ENCODE measurements at places on chromosomes 6 and 20.

DNA sequence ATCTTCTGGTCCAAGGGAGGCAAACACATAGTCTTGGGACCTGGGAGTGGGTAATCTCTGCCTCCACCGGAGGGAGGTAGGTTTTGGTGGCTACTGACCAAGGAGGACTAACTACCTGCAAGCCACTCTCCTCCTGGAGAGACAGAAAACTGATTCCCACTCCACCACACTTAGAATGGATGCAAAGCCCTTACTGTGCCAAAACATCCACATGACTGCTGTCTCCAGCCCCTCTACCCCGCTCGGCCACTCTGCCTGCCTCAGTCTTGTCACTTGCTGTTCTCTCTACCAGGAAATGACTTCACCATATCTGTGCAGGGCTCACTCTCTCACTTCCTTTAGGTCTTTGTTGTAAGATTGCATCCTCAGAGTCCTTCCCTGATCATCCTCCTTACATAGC, 129.5 kb upstream of the ARG1 start:
- no peak for DNase-seq

- DNase-seq = no peak
These were observed 28.9 kb downstream of the PREP start for GRCh38 chr6:105374010-105374420.

- no peak for DNase-seq
These were observed 6.2 kb upstream of the FGD2 start for GRCh38 chr6:36999061-36999750.

DNA sequence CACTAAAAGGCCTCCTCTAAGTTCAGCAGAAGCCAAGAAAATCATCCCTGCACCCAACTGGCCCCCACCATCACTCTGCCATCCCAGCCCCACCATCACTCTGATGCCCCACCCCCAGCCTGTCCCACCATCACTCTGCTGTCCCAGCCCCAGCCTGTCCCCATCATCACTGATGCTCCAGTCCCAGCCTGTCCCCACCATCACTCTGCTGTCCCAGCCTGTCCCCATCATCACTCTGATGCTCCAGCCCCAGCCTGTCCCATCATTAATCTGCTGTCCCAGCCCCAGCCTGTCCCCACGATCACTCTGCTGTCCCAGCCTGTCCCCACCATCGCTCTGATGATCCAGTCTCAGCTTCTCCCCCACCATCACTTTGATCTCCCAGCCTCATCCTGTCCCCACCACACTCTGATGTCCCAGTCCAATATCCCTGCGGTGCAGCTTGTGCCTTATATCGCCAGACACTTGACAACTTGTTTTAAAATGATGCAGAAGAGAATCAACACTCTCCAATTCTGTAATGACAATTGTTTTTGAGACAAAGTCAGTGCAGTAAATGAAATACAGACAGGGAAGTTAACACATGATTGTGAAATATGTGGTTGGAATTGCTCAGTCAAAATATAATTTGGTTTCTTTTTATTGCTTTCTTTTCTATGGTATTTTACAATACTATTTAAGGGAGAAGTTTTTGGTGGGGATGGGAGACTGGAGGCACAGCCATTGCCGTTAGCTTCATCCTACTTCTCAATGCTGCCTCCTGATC, 100.8 kb downstream of the TNFAIP3 start:
- no peak for DNase-seq

DNA sequence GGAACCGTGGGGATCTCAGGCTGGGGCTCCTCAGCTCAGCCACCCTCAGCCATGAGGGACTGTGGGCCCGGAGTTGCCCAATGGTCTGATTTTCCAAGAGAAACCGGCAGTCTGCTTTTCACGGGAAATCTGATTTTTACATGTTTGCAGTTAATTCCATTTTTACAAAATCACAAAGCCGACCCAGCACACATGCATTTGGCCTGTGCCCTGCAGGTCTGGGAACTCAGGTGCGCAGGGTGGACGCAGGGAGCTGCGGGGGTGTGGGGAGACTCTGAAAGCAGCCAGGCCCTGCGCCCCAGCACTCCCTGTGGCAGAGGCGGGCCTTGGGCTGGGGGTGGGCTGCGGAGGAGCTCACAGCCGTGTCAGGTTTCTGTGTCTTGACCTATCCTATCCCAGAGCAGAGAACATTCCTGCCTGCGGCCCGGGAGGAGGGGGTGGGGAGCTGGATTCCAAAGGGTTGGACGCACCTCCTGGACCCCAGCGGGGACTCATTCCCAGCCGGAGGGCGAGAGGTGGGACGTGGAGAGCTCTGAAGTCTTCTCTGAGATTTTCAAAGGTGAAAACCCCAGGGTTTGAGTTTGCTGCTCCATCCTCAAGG, 60.6 kb downstream of the ADNP start:
- no peak for DNase-seq

GRCh38 chr6:51675922-51676275, 411.5 kb downstream of the PKHD1 start:
- no peak for DNase-seq

DNA sequence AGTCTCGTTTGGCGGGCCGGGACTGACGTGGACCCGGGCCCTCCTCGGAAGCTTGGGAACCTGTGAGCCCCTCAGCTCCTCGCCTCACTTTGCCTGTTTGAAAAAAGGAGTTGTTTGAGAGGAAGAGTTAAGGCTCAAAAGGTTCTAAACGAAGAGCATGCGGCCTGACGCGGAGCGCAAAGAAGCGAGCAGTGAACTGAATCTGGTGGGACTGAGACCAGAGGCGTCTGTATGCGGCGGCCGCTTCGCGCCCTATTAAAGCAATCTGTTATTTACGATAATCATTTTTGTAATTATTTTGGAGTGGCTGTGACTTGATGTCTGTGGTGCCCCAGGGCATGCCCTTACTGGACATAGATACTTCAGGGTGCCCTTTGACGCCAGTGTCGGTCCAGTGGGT, 3.3 kb upstream of the TFAP2C start:
- no peak for DNase-seq

DNA sequence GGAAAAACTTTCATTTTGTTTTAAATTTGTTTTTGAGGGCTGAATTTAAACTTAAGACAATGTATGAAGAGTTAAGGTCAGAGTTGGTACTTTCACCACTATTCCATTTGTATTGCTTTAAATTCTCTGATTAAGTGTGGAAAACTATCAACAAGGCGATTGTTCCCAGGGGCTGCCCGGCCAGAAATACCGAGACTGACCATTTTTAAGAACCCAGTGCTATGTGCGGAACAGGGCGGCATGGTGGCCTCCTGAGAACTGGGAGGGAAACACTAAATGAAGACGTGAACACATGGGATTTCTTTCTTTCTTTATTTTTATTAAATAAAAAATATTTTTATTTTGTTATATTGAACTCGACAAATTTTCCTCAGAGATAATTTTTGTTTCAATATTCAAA, 221.2 kb upstream of the QKI start:
- DNase-seq = no peak

DNA sequence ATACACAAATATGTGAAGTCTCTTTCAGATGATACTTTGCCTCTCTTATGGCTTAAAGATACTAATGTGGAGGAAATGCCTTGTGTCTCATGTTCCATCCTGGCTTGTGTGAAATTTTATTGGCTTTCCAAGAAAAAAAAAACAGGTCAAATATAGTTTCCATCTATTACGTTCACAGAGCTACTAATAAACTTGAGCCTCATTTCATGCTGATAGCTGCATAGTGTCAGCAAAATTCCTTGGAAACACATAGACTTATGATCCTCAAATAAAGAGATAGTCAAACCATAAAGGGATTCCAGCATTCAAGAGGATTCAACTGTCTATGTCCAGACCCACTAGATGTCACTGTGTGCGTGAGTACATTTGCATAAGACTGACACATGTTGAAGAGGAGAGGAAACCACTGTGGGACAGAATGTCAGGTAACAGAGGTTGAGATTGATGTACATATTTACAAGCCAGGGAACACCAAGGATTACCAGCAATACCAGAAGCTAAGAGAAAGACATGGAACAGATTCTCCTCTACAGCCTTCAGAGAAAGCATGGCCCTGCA, 266.6 kb downstream of the COL12A1 start:
- DNase-seq = no peak

GRCh38 chr6:16741112-16742016, 19.9 kb downstream of the ATXN1 start:
- no peak for DNase-seq

DNA sequence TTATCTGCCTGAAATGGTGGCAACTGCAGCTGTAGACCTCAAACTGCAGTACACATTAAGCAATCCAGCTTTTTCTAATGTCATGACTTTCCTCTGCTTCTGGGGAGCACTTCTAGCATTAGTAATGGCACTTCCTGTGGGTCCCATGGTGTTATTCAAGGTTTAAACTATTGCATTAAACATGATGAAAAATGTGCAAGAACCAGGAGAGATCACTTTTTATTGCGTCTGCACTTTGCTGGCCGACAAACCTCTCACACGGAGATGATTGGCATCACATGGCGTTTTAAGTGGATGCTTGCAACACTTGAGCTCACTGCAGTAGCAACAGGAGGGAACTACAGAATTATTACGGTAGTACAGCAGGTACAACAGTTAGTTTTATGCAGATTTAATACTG, 148.4 kb downstream of the HIVEP2 start:
- DNase-seq = no peak

DNA sequence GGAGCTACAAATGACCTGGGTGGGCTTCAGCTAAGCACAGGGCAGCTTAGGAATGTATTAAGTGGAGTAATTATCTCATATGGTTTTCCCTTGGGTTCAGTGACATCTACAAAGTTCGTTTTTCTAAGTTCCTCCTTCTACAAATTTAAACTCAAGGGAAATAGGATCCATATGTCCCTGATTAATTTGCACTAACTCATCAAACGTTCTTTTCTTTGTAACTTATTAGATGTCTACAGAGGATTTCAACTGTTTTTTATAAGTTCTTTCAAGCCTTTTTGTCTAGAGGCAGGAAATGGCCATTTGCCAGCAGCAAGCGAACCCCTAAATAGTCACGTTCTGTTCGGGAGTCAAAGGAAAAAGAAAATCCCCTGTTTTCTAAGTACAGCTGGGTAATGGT, 1060.3 kb downstream of the KIF16B start:
- no peak for DNase-seq

DNA sequence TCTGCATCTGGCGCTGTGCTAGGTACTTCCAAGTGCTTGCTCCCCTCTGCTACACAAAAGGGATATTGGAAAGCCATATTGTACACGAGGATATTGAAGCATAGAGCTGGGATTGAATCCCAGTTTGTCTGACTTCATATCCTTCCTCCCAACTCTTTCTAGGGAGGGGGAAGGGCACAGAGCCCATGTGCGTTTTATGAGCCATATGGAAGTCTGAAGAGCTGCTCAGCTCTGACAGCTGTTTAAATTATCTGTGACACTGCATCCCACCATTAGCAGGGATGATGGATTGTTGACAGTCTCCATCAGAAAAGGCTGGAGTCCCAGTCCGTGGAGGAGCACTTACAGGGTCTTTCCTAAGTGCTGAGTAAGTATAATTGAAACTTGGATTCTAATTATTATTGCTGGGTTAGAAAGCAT, 18.4 kb downstream of the TIAM2 start:
- DNase-seq = no peak

GRCh38 chr20:48163505-48163904, 378.2 kb upstream of the SULF2 start:
- no peak for DNase-seq

GRCh38 chr20:7696311-7696710, 243.9 kb downstream of the HAO1 start:
- DNase-seq = no peak

DNA sequence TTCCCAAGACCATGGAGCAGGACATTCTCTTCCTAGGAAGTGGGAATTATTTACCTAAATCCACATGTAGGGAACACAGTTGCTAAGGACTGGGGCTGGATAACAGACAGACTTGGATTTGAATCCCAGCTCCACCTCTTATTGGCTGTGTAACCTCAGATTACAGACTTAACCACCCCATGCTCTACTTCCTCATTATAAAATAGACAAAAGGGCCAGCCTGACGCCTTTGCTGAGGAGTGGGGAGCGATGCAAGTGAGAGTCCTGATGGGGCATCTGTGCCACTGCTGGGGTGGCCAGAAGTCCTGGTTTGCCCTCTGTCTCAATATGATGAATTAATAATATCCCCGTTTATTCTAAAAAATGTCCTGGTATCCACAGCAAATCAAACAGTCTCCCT, 46.8 kb downstream of the SPATA2 start:
- DNase-seq = no peak

GRCh38 chr20:58077282-58077681, 151.2 kb downstream of the ANKRD60 start:
- DNase-seq = no peak

DNA sequence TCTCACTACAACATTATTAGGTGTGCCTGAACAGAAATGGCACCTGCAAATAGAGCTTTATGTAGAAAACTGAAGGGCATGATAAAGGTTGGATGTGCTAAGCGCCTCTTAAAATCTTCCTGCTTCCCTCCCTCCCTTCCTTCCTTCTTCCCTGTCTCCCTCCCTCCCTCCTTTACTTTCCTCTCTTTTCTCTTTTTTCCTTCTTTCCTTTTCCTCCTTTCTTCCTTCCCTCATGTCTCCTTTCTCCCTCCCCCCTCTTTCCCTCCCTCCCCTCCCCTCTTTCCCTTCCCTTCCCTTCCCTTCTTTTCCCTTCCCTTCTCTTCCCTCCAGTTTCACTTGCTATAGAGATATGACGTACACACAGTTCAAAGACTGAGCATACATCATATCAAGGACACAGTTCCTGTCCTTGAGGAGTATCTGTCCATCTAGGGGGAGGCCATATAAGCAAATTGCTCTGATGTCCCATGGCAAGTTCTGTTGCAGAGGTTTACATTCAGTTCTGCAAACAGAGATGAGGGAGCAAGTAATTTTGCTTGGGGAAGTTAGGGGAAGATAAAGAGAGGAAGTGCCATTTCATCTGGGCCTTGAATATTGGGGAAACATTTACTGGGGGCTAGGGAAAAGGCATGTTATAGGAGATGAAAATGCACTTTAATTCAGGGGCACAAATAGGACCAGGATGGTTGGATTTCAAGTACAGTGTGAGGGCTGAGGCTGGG, 79.0 kb upstream of the EEF1E1 start:
- no peak for DNase-seq

DNA sequence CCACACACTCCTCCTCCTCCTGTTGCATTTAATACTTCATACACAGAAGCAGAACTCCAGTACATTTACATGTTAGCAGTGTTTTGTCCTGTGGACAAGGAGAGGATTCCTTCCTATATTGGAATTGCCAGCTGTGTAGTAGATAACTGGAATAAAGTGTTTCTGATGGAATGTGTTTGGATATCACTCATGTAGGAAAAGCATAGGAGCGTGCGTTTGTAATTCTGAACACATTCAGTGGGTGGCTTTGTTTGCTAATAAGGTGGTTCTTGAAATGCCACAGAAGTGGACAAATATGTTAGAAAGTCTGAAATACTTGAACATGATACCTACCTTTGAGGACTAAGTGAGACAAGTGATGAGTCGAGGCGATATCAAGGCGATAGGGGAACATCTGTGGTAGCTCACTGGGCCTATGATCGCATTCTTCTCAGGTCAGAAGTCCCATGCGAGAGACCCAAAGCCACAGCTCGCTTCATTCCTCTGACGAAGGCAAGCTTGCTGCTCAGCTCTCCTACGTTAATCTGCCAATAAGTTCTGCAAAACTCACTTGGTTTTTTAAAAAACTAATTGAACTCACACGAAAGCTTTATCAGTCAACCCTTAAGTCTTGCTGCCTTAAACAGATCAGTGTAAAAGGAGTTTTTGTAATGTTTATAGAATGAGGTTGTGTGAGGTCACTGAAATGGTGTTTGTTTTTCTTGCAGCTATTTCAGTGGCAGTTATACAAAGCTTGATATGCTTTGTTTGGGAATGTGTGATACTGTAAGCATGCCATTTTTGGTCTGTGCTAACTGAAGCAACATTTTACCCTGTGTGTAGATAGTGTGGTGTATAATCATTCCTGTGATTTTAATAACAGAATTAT, 159.9 kb downstream of the SOX4 start:
- no peak for DNase-seq

- no peak for DNase-seq
These were observed 75.3 kb downstream of the ASXL1 start for GRCh38 chr20:32433311-32434021.

Measured in activated CD8-positive, alpha-beta memory T cell treated with anti-CD3 and anti-CD28 coated beads, Interleukin-2, amount 50 U/mL, for 4 hours (primary cell).